Frontal cortex (tissue), 4 donors: ENCODE measurements at places on chromosomes 2 and 18.

GRCh38 chr18:23887493-23887892, 127.1 kb upstream of the TTC39C start:
- no peak for DNase-seq

- DNase-seq: no peak
Measured at GRCh38 chr18:39259736-39260135, 1694.1 kb upstream of the CELF4 start.

DNA sequence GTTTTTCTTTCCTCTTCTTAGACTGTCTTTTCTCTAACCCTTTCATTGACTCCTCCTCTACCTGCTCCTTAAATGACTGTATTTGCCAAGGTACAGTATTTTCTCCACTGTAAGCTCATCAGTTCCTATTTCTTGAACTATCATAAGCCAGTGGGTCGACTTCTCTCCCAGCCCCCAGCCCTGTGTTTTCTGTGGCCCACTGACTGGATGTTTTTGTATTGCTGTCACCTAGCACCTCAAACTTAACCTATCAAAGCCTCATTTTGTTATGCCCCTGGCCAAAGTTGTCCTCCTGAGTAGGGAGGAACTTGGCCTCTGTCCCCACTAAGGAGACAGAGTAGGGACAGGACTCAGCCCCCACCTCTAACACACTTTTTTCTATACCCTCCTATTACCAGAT, 65.4 kb upstream of the CABLES1 start:
- no peak for DNase-seq

GRCh38 chr2:231512222-231512621, 18.0 kb downstream of the NMUR1 start:
- DNase-seq: no peak

DNA sequence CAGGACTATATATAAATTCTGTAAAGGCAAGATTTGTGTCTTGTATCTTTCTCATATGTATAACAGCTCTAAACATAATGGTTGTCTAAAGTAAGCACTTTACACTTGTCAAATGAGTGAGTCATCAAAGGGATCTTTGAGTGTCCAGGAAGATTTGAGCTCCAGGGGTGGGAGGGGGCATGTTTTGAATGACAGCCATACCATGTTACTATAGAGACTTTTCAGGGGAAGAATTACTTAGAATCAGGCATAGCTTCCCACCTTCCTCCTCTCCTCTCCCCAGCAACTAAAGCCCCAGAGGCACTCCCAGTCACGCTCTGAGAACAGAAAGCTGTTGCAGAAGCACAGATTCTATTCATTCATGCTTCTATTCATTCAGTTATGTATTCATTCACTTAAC, 65.8 kb upstream of the ALK start:
- DNase-seq: no peak

GRCh38 chr2:126744640-126745039, 88.7 kb downstream of the GYPC start:
- no peak for DNase-seq

DNA sequence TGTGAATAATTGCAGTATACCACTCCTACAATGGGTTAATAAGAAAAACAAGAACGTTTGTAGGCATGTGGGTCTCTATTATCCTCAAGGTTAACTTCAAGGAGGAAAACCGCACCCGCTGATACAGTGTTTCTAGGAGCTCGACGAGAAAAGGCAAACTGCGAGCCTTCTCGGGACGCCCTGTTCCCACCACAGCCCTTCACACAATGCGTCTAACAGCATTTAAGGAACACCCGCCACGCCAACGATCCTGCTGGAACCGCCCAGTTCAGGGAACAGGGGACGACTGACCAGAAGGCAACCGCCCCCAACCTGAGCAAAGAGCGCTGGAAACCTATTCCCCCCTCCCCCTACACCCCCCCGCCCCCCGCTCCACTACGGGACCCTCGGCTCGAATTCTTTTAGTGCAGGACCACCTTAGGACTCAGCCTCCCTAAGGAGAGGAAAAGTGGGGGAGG, 710 bp upstream of the TMSB10 start:
- DNase-seq: no peak

GRCh38 chr2:202269585-202269984, 4.0 kb downstream of the NOP58 start:
- DNase-seq: no peak
